LHCN-M2 (cell line): ENCODE measurements at places on chromosomes 11 and 22.

DNA sequence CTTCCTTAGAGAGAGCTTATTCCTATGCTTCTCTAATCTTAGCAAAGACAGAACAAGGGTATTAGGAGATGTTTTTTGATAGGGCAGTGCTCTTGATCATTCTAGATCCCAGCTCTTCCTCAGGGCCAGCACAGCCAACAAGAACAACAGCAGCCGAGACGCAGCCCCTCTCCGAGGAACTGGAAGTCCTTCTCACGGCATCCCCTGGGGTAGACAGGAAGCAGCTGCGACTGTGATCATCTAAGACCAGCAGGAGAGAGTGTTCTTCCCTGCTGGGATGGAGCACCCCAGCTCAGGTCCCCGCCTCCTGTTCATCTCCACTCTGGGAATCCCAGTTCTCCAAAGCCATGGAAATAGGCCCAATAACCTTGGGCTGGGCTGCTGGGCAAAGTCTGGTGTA lies 29.6 kb downstream of the IRAG1 start:
- no peak for DNase-seq

DNA sequence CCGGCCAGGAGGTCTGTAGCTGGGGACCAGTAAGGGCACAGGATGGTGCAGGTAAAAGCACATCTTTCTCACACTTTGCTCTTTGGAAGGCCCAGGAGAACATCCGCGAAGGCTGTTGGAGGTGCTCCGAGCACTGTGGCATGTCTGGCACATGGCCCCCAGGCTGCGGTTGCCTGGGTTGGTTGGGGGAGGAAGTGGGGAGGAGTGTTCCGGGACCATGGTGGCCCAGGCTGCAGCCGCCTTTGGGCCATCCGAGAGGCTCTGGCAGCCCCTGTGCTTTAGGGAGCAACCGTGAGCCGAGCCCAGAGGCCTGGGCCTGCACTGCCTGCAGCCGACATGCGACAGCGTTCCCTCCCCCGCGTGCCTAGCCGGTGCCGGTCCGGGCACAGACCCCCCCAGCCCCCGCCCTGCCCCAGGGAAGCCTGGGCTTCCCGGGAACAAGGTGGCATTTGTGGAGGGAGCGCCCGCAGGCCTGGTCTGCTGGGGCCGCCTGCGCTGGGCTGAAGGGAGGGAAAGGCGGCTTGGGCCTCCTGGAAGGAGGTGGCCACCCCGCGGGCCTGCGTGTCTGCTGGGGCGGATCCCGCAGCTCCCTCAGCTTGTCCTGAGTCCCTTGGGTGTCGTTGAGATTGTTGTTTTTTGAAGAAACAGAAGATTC lies 57.9 kb downstream of the GRAMD4 start:
- no peak for DNase-seq

DNA sequence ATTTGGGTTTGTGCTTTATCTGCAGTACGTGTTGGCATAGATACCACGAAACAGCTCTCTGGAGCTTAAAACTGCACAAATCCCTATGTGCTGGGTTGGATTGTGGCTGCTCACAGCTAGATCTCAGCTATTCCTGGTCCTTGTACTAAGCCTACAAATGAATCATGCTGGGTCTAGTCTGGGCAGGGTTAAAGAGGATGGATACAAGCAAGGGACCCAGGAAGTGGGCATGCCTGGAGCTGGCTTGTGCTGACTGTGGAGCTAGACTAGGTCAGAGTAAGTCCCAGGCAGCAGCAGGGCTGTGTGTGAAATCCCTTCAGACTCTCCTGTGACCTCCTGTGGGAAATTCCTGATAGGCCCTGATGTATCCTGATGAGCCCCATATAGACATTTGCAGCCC lies 3.9 kb upstream of the E2F8 start:
- DNase-seq, result peak; percentile 45

- peak; percentile 97 for DNase-seq
Observed at GRCh38 chr11:66545701-66546367, at the start of gene ZDHHC24. ZDHHC24 (minus strand) TSS chr11:66546048; CDS start chr11:66546003, 45 bp downstream.

- DNase-seq, result no peak
Observed at GRCh38 chr11:18324381-18324780, 2.0 kb downstream of the GTF2H1 start.

- DNase-seq, result no peak
Observed at GRCh38 chr11:32171445-32171844, 80.6 kb downstream of the RCN1 start.

DNA sequence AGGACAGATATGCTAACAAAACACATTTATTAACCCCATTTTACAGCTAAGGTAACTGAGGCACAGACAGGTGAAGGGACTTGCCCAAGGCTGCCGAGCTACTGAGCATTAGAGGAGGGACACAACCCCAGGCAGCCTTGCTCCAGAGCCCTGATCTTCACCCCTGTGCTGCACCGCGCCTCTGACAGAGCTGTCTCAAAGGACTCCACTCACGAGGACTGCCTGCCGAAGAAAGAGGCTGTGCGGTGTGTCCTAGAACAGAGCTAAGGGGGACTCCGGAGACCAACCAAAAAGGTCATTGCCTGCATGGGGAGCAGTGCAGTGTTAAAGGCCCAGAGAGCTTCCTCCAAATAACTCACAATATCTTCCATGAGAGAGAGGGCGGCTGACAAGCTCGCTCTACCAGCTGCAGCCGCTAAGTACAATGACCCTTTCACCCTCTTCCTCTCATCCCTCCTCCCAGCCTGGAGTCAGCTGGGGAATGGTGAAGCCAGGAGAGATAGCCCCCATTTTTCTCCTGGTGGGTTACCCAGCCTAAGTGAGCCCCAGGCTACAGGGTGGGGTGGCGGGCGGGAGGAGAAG lies 119.2 kb downstream of the DSCAML1 start:
- no peak for DNase-seq

- no peak for DNase-seq
Observed at GRCh38 chr11:85109141-85109540, 518.0 kb downstream of the DLG2 start.

- no peak for DNase-seq
Observed at GRCh38 chr22:17869285-17870096, 95.2 kb upstream of the BID start.

DNA sequence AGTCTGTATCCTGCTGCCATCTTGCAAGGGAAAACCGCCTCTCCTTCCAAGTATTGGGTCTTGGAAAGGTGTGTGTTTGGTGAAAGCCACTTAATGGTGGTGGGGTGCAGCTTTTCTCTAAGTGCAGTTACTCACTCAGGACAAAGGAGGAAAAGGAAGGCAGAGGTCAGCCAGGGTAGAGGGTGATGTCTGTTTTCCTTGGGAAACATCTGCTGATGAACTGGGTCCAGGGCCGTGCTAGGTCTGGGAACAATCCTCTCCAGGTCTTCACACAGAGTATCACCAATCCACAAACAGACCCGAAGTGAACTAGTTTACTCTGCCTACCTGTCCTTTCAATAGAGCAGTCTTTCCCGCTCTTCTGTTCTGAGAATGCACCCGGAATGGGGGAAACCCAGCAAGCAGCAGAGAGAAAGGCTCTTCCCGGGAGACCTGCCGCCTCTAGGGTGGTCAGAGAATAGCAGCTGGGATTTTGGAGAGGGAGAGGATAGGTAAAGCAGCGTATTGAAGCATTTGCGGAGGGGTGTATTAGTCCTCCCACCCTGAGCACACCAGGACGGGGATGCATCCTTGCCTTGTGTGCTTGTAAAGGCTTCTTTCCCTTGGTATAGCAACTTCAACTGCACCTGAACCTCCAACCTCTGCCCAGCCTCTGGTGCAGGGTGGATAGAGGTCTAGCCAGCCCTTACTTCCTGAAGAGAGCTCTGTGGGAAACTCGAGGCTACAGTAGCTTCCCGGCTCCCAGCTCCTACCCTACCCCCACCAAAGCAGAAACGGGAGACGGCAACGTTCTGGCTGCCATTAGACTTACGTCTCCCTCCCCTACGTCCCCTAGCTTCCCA lies 20.7 kb downstream of the LHFPL7 start:
- no peak for DNase-seq

DNA sequence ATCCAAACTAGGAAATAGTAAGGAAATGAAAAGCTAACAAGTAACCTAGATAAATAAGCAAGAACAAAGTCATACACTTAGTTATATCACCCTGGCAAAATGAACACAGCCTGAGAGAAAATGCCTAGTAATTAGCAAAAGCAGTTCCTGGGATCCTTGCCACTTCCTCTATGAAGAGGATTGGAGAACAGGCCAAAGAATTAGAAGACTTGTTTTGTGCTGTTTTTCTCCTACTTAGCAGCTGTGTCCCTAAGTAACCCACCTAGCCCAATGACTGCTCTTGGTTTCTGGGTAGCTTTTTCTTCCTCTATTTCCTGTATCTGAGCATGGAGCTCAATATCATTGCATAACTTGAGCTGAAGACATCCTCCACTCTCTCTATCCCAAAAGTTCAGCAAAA lies 713.9 kb downstream of the ETS1 start:
- peak; percentile 8 for DNase-seq

- DNase-seq, result no peak
Observed at GRCh38 chr11:63779039-63779438, 10.5 kb upstream of the ZFTA start.

DNA sequence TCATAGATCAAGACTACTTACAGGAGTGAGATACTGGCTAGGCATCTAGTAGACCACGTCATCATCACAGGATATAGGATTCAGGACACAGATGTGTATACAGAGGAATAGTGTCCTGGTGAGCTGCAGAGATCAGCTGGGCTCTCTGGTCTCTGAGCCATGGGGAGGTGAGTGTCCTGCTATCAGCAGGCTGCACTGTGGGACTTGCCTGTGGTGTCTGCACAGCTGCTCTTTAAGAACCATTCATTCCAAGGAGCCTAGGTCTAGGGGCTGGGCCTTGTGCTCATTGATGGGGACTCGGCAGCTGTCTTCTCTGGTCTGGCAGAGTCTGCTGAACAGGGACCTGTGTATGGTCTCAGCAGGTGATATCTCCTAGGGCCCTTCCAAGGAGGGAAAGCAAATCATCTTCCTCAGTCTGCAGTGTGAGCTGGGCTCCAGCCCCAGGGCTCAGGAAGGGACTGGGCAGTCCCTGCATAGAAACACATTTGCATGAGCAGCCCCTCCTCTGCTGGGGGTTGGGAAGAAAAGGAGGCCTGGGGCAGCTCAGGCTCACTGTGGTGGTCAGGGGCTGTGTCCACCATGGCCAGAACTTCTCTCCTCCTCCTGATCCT lies 66.1 kb upstream of the VPREB1 start:
- no peak for DNase-seq

- DNase-seq, result no peak
Observed at GRCh38 chr11:117820071-117820470, 4.5 kb downstream of the FXYD2 start.

GRCh38 chr11:105821372-105821771 lies 200.7 kb downstream of the MSANTD4 start:
- DNase-seq, result no peak

DNA sequence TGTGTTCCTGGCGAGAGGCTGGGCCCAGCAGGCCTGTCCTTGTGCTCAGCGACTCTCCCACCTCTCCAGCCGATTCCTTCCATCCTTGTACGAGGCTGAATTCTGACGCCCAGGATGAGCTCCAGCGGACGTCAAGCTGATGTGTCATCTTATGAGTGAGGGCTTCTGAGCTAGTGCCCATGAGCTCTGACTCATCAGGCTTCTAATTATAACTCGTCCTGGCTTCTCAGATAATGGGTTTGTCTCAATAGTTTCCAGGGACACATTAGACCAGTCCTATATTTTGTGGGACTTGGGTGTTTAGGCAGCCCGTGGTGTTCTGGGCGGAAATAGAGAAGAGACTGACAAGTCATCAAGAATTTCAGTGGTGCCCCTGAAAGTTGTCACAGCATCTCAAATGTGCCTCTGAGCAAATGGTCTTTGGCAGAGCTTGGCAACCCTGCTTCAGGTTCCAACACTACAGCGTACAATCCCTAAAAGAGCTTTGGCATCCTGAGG lies 108.2 kb upstream of the CD44 start:
- DNase-seq, result peak; percentile 98

DNA sequence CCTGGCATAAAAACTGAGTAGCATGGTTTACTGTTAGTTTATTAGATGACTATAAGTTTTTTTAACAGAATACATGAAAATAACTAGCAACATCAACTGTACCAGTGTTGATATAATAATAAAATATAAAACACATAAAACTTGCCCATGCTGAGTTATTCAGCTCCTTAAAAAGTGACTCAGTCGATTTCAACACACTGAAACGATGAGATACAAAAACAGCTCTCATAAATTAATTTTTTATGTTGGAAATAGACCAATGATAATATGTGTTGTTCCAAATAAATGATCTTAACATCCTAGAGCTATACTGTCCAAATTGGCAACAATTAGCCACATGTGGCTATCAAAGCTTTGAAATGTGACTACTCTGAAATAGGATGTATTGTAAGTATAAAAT lies 15.9 kb downstream of the PDGFD start:
- peak; percentile 30 for DNase-seq

- DNase-seq, result no peak
Observed at GRCh38 chr11:19800162-19800561, 87.5 kb downstream of the NAV2 start.

- DNase-seq, result no peak
Observed at GRCh38 chr11:26665946-26666345, 55.9 kb downstream of the SLC5A12 start.

DNA sequence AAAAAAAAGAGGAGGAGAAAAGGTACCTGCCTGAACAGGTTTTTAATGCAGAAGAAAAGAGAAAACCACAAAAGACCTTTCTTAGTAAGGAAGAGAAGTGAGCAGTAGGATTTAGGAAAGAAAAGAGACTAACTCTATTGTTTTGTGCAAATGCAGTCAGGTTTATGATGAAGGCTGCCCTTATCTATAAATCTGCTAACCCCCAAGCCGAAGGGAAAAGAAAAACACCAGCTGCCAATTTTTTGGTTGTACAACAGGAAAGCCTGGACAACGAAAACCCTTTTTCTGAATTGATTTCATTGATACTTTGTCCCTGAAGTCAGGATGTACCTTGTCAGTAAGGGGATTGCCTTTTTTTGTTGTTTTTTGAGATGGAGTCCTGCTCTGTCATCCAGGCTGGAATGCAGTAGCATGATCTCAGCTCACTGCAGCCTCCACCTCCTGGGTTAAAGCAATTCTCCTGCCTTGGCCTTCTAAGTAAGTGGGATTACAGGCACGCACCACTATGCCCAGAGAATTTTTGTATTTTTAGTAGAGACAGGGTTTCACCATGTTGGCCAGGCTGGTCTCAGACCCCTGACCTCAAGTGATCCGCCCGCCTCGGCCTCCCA lies 21.2 kb downstream of the POLD4 start:
- DNase-seq, result no peak

DNA sequence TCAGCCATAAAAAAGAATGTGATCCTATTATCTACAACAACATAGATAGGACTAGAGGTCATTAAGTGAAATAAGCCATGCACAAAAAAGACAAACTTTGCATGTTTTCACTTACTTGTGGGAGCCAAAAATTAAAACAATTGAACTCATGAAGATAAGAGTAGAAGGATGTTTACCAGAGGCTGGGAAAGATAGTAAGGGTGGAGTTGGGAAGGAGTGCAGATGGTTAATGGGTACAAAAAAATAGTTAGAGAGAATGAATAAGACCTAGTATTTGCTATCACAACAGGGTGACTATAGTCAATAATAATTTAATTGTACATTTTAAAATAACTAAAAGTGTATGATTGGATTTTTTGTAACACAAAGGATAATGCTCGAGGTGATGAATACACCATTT lies 27.2 kb upstream of the IL10RA start:
- no peak for DNase-seq

GRCh38 chr11:2513441-2513840 lies 68.6 kb downstream of the KCNQ1 start:
- DNase-seq, result no peak

- no peak for DNase-seq
Observed at GRCh38 chr11:105574974-105575373, 34.9 kb upstream of the GRIA4 start.

GRCh38 chr11:121886996-121887395 lies 229.0 kb downstream of the BLID start:
- DNase-seq, result no peak
